ENCODE measurements at places on chromosomes 7 and 10.

DNA sequence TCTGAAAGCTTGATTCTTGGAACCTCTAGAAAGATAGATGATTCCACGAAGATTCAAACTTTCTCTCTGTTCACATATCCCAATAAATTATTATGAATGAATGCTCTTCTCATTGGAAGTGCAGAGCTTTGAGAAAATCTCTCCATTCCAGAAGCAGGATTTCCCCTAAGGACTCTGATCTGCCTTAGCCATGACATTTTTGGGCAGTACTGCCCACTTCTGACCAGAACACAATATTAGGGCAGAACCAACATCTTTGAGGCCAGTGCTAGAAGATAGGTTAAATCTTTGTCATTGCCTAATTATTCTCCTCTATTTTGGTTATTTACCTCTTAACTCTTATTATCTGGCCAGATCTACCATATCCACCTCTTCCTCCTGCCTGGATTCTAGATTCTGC, 49.9 kb downstream of the ARMC3 start:
- no peak for DNase-seq

GRCh38 chr10:112002206-112002605, 181.4 kb downstream of the GPAM start:
- no peak for DNase-seq

- DNase-seq: no peak
Observed at GRCh38 chr10:124864421-124865193, 63.0 kb downstream of the ABRAXAS2 start.

- no peak for DNase-seq
Observed at GRCh38 chr7:140657891-140658290, 14.9 kb upstream of the ADCK2 start.

- DNase-seq: no peak
Observed at GRCh38 chr7:111750878-111751277, 188.6 kb upstream of the IMMP2L start.

DNA sequence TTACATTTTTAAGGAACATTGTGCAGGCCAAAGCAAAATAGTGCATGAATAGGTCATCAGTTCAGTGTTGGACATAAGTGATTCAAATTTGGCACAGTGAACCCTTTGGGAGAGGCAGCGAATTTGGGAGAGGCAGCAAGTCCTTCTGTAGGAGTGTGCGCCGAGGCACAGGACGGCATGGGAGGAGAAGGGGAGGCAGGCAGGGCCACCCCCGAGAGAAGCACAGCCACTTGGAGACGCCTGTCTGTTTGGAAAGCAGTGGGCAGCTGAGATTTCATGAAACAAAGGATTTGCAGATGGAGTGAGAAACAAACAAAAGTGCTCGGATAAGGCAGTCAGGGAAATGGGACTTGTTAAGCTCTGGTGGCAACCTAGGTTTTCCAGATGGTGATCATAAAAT, 30.6 kb downstream of the VIPR2 start:
- DNase-seq: no peak

DNA sequence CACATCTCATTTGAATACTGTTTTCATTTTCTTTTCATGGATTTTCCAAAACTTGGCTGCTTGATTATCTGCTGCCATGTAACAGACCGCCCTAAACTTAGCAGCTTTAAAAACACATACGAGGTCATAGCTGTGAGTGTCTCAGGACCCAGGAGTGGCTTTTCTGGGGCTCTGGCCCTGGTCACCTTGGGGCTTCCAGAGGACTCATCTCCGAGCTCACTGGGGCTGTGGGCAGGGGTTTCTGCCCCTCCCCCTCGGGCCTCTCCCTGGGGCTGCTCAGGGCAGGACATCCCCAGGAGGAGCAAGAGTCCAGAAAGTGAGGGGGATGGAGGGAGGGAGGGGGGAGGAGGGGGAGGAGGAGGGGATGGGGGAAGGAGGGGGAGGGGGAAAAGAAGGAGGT, 77.0 kb downstream of the NKX6-2 start:
- no peak for DNase-seq

- DNase-seq: no peak
Observed at GRCh38 chr7:73520673-73521635, 1.1 kb downstream of the BAZ1B start.

- DNase-seq: no peak
Observed at GRCh38 chr7:49823566-49823965, 50.1 kb downstream of the VWC2 start.

DNA sequence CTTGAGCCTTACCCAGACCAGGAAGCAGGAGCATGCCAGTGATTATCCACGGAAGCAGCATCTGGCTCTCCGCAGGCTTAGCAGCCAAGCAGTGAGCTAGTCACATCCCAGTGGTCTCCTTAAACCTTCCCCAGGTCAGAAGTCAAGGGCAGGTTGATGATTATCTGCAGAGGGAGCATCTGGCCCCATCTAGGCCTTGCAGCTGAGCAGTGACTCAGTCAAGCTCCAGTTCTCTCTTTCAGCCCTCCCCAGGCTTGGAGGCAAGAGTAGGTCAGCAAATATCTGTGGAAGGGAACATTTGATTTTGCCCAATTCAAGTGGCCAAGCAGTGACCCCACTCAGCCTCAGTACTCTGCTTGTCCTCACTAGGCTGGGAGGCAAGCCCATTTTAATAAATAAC, 61.6 kb downstream of the ANKRD7 start:
- no peak for DNase-seq
